Cortex of kidney (tissue), 1 donor: ENCODE measurements at places on chromosomes 5 and 9.

DNA sequence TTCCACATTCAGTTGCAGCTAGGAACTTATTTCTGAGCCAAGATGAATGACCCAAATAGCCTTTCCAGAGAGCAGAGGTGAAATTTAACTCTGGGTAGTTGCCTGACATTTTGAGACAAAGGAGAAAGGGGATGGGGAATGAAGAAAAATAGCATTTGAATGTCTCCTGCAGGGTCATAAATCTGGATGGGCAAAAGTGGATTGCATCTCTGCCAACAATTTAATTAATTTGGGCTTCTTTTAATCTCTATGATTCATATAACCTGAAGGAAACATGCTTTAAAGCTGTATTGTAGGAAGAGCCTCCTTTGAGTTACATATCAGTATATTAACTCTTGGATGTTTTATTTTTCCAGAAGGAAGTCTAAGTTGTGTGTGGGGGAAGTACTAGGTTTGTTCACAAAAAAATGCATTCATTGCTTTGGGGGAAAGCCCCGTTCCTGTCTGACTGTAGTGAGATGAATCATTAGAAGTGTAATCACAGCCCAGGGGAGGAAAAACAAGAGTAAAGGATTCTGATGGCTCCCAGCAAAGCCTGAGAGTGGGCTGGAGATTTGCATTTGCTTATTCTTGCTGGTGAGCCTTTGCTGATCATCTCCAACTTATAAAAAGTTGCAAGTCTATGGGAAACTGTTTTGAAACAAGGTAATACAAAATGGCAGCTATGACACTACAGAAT is 133.0 kb upstream of the IQGAP2 start:
- DNase-seq: no peak

DNA sequence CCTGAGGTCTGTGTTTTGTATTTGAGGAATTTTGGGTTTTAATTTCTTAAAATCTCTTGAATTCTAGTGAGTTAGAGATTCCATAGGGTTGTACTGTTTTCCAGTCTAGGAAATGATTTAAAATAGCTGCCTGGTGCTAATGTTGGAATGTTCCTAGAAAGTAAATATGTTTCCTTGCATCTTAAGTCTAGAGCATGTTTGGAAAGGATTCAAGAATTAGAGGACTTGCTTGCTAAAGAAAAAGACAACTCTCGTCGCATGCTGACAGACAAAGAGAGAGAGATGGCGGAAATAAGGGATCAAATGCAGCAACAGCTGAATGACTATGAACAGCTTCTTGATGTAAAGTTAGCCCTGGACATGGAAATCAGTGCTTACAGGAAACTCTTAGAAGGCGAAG is 41.8 kb downstream of the LMNB1 start:
- DNase-seq: no peak

GRCh38 chr9:38106488-38106887 is 37.5 kb upstream of the SHB start:
- DNase-seq: no peak

DNA sequence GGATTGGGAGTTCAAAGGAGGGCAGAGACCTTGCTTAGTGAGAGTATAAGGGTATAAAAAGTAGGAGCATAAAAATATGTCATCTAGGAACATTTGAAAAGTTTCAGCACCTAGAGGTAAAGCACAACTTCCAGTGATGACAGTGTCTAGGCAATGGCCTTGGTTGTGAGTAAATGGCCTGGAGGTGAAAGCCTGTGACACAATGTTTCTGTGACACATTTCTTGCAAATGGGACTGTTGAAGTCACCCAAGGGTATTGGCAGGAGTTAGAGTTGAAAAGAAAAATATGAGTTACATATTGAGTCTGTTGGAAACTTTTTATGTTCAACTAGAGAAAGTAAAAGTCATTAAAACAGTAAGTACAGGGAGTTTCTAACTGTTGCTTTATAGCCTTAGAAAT is 14.8 kb downstream of the C5orf47 start:
- DNase-seq: no peak

DNA sequence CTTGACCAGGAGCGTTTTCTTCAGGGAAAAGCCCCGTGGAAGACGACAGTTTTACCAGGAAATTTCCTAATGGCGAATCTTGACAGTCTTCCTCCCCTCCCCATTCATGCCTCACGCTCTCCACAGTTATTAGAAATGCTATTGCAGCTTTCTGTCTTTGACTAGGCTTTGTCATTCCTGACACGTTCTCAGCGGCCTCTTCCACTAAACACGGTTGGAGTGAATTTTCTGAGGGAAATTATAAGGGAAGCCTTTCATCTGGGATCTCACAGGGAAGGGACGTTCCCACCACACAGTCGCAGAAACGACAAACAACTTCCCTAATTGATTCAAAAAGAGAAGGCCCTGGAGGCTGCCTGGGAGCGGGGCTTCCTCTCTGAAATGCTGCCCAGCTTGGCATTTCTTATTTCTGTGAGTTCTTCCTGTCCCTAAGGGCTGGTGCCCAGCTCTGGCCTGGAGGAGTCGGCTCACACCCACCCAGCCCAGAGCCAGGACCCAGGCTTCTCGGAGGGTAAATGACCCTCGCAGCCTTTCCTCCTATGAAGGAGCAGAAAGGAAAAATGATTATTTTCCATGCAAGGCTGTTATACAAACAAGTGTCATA is 57.1 kb upstream of the PPP1R26 start:
- no peak for DNase-seq

DNA sequence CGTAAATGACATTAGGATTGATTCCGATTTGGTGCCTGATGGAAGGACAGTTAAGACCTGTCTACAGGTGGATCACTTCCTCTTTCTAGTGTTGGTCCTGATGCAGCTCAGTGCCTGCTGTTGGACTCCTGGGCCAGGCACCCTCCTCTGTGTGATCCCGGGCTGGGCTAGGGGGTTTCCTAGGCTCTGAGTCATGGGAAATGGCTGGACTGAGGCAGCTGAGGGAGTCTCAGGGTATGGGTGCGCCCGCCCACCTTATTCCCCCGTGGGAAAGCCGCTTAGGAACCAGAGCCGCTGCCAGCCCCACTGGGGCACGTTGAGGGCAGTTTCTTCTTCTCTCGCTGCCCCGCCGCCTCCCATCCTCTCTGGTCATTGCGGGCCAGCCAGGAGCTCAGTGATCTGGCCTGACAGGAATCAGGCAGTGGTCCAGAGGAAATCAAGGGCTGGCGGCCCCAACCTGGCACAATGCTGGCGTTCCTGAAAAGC is 12.9 kb downstream of the TCF7 start:
- no peak for DNase-seq

GRCh38 chr9:4494332-4494731 is 4.1 kb downstream of the SLC1A1 start:
- DNase-seq: no peak

DNA sequence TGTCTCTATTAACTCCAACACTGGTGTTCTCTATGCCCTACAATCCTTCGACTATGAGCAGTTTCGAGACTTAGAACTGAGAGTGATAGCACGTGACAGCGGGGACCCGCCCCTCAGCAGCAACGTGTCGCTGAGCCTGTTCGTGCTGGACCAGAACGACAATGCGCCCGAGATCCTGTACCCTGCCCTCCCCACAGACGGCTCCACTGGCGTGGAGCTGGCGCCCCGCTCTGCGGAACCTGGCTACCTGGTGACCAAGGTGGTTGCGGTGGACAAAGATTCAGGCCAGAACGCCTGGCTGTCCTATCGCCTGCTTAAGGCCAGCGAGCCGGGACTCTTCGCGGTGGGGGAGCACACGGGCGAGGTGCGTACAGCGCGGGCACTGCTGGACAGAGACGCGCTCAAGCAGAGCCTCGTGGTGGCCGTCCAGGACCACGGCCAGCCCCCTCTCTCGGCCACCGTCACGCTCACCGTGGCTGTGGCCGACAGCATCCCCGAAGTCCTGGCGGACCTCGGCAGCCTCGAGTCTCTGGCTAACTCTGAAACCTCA is 2.0 kb downstream of the PCDHGA11 start:
- no peak for DNase-seq

DNA sequence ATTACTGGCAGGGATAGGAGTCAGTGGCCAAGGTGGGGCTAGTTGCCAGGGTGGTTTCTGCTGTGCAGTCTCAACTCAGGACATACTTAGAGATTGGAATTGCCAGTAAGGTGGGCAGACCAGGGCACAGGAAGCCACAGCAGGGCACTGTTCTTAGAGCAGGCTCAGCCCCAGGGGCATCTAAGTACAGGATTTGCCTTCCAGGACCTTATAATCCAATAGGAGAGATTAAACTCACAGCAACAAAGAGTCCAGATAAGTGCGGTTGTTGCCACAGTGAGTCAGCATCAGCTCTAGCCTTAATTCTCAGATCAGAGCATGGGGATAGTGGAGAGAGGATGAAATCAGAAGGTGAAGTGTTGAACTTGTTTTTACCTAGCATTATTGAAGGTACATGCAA is 265.8 kb upstream of the TRPC7 start:
- DNase-seq: no peak

DNA sequence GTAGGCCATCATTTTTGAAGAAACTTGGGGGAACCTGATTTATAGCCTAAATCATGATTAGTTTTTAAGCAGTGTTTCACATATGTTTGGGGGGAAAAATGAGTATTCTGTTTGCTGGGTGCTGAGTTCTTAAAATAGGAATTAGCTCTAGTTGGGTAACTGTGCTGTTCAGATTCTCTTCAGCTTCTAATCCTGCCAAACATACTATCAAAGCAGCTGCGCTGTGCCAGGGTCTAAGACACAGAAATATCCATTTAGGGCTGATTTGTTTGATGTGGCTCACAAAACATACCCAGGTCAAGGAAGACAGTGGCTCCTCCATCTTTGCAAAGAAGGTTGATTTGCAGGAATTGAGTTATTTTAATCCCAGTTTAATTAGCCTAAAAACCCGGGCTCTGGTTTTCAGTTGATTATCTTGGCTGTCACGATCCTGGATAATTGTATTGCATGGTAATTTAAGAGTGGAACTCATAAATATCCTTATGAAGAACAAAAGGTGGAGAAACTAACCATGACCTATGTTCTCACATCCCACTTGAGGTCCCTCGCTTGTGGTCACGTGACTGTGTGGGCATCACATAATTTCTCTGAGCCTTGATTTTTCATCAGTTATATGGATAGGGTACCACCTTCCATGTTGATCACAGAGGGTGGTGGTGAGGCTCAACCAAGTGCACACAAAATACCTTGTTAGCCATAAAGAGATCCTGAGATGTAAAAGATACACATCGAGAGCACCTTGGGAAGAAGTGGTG is 18.7 kb downstream of the CYFIP2 start:
- no peak for DNase-seq

GRCh38 chr5:137122075-137122474 is 377.1 kb downstream of the SPOCK1 start:
- DNase-seq: no peak

DNA sequence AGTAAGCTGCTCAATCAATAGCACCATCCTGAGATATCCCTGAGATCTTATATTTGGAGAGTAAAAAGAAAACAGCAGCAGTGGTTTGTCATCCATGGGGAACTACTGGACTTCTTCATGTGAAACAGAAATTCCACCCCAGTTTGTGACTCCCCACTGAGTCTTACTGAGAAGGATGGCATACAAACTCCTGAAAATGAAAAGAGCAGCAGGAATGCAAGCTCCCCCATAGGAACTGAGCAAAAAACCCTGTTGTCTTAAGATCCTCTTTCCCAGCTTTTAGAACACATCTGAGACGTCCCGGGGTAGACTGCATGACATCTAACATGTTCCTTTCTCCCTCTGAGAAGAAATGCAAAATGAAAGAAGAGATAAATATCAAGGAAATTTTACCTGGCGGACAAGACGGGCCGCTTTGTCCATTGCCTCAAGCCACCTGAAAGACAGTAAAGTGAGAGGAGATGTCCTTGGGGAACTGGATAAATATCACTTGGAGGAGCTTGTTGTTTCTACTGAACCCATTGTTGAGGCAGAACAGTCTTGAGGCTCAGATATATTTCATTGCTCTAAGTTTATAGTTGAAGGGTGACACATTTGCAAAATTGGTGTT is 117.1 kb downstream of the NUDT12 start:
- DNase-seq: no peak

- no peak for DNase-seq
These were observed 1.2 kb upstream of the PURA start for GRCh38 chr5:140112685-140113179.

DNA sequence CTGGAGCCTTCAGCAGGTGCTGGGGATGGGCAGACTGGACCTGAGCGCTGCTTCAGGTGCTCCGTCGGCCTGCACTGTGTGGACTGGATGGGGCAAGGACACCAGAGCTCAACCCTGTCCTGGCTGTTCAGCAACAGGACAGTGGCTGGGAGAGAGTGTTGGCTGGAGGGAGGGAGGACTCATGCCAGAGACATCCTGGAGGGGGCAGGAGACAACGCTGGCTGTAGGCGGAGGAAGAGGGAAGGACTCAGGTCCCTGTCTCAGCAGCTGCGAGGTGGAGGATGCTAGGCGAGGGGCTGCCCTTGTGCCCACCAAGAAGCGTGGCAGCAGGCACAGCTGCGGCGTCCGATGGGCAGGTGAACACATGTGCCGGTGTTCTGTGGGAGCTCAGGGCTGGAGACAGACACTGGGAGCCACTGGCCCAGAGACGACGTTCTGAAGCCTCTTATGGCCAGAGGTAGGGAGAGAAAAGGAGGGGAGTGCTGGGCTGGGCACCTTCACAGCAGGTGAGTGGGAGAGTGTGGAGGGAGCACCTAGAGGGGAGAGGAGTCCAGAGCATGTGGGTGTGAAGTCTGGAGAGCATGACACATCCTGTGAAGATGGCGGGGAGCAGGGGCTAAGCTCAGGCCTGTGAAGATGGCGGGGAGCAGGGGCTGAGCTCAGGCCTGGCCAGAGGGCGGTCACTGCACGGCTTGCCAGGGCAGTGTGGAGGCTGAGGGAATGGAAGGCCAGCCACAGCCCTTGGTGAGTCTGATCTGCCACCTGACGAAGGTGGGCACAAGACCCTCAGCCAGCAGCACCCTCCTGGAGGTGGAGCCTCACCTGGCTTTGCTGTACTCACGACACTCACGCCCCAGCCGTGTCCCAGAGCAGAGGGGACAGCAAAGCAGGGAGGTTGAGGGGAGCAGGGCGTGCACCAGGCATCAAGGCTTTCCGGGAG is 79.1 kb upstream of the FCN1 start:
- no peak for DNase-seq

DNA sequence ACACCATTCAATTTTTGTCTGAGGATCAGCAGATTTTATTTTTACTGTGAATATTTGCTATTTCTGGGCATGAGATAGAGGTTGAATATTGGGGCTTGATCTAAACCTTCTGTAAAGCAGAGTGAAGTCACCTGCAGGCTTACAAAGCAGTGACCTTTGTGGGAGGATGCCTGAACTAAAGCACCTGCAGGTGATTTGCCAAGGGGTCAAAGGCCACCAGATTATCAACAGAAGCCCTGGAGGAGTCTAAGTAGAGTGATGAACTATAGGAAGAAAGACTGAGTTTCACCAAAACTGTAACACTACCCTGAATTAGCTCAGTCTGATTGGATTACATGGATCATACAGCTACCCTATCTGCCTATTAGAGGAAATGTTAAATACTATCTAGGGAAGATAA is 144.3 kb upstream of the PRLR start:
- no peak for DNase-seq

DNA sequence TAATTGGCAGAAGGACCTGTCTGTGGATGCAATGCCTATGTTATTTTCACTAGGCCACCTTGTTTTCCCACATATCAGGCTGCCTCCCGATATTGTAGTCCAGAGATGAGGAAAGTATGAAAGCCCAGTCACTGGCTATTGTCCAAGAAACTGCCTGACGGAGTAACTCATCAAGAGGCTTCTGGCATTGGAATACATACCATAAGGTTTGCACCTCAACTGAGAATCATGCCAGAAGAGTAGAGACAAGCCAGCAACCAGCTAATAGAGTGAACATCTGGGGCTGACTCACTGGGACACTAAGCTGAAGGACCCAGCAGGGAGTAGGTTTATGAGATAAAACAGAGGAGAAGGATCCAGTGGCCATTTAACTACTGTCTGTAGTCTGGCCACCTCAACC is 137.2 kb upstream of the FST start:
- no peak for DNase-seq

- DNase-seq: no peak
These were observed at the start of gene CXXC5 for GRCh38 chr5:139648205-139649081. Gene CXXC5 (plus strand): TSS chr5:139648349. CDS start chr5:139680524, 32,175 bp downstream.
